GM04504 (cell line): ENCODE measurements at places on chromosomes 6 and 20.

- no peak for DNase-seq
Observed at GRCh38 chr6:40386200-40386599, 201.0 kb downstream of the LRFN2 start.

DNA sequence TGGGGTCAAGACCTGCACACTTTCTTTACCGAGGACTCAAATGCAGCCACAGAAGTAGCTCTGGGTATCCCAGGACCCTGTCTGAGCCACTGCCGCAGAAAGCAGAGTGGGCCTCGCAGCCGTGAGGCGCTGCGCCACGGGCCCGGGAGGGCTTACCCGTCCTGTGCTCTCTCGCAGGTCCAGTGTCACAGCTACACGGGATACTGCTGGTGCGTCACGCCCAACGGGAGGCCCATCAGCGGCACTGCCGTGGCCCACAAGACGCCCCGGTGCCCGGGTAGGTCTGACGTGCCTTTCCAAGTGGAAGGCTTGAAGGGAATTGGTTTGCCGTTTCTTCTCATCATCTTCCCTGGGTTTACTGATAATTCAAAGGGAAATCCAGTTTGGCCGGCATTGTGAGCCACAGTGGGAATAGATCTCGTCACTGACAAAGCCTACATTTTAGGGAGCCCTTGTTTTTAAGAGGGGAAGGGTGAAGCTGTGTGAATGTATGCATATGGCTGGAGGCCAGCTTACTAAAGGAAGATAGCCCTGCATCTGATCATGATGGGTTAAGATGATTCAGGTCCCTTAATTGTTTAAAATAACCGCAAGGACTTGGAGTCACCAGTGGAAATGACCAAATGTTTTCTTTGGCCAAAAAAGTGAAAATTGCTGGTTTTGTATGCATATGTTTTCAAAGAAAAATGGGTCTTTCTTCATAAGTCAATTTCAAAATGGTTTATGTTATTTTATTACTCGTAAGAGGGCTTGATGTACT, 86.6 kb downstream of the SMOC2 start:
- DNase-seq: no peak

DNA sequence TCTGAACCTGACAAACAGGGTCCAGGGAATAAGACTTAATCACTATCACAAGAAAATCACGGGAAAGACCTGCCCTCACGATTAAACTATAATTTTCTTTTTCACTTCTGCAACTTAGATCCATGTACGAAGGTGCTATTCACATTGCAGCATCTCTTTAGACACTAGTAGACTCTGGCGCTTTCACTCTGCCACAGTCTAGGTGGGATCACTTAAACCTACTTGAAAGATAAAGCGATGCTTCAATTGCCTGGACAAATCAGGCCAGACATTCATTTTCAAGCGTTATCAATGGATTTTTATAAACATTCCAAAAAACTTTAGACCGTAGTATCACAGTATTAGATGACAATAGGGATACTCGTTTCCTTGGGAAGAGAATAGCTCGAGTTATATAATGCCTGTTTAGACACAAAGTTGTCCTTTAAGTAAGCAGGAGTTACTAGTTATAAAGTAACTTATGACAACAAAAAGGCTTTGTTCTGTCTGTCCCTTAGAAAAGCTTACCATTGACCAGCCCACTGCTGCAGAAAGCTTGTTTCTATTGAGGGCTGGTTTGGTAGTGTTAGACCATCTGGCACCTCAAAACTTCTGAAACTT, 367.3 kb downstream of the UTRN start:
- no peak for DNase-seq

GRCh38 chr6:19934996-19935591, 97.9 kb downstream of the ID4 start:
- DNase-seq: no peak

GRCh38 chr6:136031982-136032381, 180.5 kb downstream of the PDE7B start:
- DNase-seq: no peak

DNA sequence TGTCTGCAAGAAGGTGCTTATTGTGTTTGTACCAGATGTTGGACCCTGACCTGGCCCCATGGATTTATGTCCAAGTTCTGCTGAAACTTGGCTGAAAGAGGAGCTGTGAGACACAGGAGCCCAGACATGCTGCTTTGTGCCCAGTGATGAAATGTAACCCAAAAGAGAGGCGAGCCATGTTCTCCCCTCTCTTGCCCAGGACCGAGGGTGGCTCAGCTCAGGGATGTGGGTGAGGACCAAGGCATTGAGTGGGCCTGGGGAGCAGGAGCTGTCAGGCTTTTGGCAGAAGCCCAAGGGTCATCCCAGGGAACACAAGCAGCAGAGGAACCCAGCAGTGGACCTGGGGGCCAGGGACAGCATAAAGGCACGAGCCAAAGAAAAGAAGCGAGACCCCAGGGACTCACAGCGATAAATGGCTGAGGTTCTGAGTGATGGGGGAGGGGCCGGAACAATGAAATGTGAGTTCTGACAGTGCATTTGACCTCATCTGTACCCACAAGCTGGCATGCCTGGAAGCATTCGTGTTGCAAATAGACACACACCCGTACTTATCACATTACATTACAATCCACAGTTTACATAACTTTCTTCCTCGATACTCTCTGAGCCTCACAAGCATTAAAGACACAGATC, 363.4 kb upstream of the JARID2 start:
- no peak for DNase-seq

DNA sequence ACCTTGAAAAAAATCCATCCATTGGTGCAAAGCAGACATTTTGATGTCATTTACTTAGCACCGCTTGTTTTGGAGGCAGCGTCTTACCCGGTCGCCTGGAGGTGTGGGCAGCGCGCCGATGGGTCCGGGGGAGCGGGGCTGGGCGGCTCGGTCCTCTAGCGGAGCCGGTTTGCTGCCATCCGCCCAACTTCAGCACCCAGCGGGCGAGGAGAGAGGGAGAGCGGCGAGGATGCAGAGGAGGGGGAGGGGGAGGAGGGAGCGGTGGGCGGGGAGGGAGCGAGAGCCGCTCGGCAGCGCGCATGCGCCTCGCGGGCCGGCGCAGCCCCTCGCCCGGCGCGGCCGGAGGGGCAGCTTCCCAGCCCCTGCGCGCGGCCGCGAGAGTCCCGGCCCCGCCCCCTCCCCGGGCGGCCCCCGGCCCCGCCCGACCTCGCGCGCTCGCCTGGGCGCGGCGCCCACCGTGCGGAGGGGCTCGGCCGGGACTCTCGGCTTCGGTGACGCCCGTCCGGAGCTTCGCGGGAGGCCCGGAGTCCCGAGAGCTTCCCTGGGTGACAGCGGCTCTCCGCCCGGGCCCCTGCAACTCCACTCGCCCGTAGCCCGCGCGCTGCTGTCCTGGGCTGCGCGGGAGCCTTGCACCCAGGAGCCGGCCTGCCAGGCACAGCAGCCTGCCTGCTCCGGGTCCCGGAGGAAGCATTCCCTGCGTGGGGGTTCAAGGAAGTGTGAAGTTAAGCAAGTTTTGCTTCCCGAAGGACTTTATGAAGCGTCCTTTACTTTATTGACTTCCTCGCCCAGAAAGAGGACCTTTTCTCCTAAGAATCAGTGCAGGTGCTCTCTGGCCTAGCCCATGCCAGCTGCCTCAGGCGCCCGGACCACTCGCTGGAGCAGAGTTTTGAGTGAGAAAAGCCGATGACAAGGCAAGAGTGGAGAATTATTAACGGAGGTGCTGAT, at the start of gene RGS17:
RGS17 (minus strand) TSS at position 246 of the 945 bp plus-strand sequence. CDS start 87,264 bp downstream, outside the sequence.
- peak; percentile 32 for DNase-seq

DNA sequence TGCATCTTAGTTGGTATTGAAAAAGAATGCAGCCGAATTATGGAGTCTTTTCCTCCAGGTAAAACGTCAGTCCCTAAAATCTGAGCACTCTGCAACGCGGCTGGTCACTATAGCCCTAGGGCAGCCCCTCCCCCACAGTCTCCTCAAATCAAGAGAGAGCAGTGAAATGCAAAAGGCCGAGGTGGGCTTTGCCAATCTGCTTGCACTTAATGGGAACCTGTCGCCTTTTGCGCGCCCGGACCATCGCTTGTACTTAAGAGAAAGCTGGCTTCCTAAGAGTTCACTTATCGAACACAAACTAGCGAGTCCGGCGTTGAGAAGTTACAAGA, 447 bp downstream of the MCM3 start:
- DNase-seq: no peak

DNA sequence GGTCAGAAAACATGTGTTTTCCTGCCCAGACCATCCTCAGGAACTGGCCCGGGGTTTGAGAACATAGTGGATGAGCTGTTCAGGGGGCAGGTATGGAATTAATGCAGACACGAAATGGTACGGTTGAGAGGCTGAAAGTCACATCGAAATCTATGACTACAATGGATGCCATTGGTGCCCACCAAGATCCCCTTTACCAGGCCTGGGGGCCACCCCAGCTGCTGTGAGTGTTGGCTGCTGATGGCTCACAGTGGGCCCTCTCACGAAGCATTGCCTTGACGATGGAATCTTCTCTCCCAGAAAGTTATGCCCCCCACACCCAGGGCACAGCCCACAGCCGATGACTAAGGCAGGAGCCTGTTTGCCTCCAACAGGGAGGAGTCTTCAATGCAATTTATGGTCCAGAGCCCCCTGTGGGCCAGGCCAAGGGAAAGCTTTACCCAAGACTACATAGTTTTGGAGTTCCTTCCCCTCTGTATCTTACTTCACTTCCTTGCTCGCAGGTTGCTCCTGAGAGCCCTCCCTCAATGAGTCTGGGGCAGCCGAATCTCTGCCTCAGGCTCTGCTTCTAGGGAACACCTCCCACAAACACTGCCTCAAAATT, 92.6 kb downstream of the BFSP1 start:
- no peak for DNase-seq

- DNase-seq: no peak
Observed at GRCh38 chr20:44022464-44022863, 107.8 kb downstream of the TOX2 start.

DNA sequence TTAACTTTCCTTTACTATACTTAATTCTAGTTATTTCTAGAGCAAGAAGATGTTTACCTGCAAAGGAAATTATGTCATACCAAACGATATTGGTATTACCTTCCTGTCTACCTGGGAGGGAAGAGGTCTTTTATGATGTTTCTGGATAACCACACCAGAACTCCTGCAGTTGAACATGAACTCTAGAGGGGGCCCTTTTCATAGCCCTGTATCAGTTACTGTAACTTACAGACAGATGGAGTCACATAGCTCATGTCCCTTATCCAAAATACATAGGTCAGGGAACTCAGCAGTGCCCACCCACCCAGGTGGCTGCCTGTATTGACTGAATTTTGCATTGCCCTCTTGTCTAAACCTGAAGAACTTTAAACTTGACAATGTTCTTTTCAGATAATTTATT, 35.1 kb upstream of the MYL9 start:
- DNase-seq: no peak

- no peak for DNase-seq
Observed at GRCh38 chr6:89122625-89123024, 4.8 kb upstream of the SRSF12 start.

- DNase-seq: no peak
Observed at GRCh38 chr6:91276315-91276714, 689.4 kb upstream of the MAP3K7 start.

- DNase-seq: no peak
Observed at GRCh38 chr20:9517297-9518162, 3.1 kb downstream of the LAMP5 start.

DNA sequence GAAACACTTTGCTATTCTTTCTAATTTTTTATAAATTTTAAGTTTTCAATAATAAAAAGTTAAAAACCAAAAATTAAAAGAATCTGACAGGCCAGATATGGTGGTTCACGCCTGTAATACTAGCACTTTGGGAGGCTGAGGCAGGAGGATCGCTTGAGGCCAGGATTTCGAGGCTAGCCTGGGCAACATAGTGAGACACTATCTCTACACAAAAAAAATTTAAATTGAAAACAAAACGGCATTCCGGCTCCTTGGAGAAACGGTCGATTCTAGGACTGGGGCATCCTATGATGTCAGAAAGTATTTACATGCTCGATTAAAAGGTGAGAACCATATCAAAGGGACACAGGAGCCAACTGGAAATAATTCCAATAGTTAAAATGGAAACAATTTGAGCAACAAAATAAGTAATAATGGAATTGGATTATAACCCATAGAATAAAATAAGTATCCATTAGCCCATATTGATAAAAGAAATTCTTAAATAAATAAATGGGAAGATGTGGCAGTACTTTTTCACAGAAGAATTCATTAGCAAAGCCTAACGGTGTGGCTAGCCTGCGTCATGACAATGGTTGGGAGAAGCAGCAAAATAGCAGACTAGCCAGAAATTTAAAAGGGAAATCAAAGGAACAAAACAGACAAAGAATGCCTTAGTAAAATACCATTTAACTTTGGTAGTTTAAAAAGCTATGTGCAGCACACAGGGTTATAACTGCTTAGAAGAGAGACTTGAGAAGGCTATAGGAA, 21.3 kb downstream of the HLA-E start:
- no peak for DNase-seq

- no peak for DNase-seq
Observed at GRCh38 chr6:109069746-109070145, 24.9 kb downstream of the SESN1 start.

GRCh38 chr6:3381233-3381921, 75.5 kb downstream of the SLC22A23 start:
- no peak for DNase-seq

DNA sequence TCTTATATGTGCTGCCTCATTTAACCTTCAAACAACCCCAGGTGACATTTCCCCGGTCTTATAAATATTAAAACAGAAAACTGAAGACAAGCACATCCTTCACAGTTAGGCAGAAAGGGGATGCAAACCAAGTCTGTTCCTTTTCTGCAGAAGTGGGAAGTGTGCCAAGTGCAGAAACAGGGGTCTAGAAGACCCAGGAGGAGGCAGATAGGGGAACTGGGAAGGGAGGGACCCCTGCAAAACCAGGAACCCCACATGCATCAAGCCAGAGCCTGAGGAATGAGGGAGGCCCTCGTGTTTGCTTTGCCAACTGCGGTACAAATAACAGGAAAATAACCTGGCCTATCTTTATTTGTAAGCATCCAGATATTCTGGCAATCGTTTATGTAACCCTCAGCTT, 17.0 kb upstream of the CST3 start:
- no peak for DNase-seq

GRCh38 chr6:31922942-31923341, 4.6 kb upstream of the C2 start:
- no peak for DNase-seq

- DNase-seq: no peak
Observed at GRCh38 chr6:2517401-2517800, 233.3 kb downstream of the MYLK4 start.

- peak; percentile 44 for DNase-seq
Observed at GRCh38 chr6:46325561-46326530, 155.1 kb upstream of the ENPP5 start.

GRCh38 chr6:13063300-13063918, 264.9 kb downstream of the TBC1D7 start:
- DNase-seq: no peak

DNA sequence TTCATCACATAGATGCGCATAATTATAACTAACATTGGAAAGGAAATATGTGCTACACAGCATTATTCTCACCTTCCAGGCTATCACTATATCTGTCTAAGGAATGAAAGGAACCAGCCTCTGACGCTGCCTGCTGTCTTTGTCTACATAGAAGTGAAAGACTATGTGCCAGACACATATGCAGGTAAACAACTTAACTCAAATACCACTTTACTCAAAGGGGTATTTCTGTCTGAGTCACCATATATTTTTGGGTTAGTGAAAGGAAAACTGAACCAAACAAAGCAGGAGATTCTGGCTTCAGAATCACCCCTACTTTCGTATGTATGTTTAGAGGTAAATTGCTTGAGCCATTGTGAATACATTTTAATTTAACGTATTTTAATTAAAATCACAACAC, 328.6 kb upstream of the PLCB4 start:
- DNase-seq: no peak

- DNase-seq: no peak
Observed at GRCh38 chr6:37648465-37649330, 49.0 kb downstream of the MDGA1 start.

- no peak for DNase-seq
Observed at GRCh38 chr20:19562426-19562825, 195.6 kb upstream of the RIN2 start.
